ENCODE measurements at places on chromosomes 11 and 22. TPM values are rescaled to one million over a fixed set of nuclear protein-coding genes. Genes with fewer than 3 reads are reported as not detected.
A peak's percentile ranks its signal among the peaks of the same experiment; 100 is the strongest.

- no peak for DNase-seq
Observed at GRCh38 chr11:93464927-93465540, 78.2 kb downstream of the SMCO4 start.

LARGE1 gene
- 25.9 TPM for polyA plus RNA-seq

- no peak for DNase-seq
Observed at GRCh38 chr11:96084610-96085318, 160.9 kb upstream of the MTMR2 start.

TEAD1 gene
- 112 TPM for polyA plus RNA-seq

DNA sequence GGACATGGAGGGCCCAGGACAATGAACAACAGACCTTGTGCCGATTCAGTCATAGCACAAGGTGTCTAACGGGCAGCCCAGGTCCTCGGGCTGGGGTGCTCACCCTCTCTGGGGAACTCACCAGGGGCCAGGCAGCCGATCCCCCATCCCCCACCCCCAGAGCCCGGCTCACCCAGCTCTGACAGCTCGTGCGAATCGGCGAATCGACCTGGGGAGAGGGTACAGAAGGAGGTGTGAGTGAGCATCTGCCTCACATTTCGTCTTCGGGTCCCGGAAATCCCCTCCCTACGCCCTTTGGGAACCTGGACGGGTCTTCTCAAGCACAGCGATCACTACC, 423 bp downstream of the PEX16 start:
- DNase-seq = peak; percentile 64

- DNase-seq = no peak
Observed at GRCh38 chr11:22633354-22633902, 7.8 kb upstream of the FANCF start.

DNA sequence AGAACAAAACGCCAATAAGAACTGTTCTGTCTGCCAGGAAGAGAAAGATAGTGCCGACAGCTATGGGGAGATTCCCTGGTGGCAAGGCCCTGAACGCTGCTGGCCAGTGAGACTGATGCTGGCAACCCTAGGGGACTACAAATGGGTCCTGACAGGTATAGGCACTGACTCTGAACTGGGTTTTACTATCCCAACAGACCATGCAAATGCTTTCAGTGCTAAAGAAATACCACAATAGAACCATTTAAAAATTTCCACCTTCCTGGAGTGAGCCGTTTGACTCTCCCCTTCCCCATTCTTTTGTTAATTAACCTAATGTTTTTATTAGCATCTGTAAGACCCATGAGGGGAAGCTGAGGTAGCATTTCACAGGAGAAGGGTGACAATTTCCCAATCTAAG, 25.7 kb downstream of the USP28 start:
- no peak for DNase-seq
